LHCN-M2 (cell line): ENCODE measurements at places on chromosomes 11 and 22.

DNA sequence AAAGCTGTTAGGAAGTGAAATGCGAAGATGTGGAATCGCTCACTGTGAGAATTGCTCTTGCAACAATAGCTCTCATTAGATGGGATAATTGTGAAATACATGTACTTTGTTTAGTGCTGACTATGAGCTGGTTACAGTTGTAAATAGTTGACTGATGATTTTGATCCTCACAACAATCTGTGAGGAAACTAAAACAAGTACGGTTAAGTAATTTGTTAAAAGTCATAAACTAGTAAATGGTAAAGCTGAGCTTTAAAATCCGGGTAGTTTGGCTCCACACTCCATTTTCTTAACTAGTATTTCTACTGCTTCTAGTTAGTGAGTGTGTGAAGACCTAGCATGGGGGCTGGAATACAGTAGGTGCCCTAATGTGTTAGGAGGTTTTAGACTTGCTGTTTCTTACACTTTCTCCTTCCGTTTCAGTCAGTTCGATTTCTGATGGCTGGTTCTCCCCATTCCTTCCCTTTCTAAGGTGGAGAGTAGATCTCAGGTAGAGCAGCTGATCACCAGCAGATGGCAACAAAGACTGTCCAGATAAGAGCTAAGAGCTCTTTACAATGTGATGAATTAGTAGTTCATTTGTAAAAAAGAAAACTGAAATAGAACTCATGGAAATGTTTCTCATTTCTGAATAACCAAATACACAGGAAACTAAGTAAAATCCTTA is 16.3 kb upstream of the CYP2R1 start:
- DNase-seq, result peak; percentile 26

GRCh38 chr11:111792955-111793500 is 26.8 kb upstream of the PPP2R1B start:
- DNase-seq, result no peak

GRCh38 chr22:19845054-19845722 is 9.5 kb downstream of the GNB1L start:
- no peak for DNase-seq

GRCh38 chr11:129613071-129613470 is 202.6 kb upstream of the TMEM45B start:
- DNase-seq, result no peak

DNA sequence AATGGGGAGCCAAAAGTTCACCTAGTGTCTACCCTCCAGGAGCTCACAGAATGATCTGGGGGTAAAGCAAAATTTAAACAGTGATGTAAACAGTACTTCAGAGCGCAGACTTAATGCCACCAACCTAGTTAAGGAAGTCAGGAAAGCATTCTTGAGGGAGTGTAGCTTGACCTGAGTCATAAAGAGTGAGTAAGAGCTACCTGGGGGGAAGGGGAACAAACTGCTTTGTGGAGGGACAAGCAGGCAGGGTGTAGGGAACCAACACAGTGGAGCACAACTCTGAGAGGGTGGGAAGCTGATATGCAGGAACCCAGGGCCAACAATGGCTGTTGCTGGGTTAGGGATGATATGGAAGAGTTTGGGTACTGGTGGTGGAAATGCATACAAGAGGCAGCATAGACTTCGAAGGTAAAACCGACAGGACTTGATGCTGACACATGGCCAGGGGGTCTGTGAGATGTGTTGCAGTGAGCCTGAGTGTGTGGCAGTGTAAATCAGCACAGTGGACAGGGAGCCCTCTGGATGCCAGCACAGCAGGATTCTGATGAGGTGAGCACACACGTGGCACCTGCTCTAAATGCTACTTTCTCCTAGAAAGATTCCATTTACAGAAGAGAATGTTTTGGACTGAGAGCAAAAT is 58.3 kb upstream of the CYP2D6 start:
- peak; percentile 12 for DNase-seq

DNA sequence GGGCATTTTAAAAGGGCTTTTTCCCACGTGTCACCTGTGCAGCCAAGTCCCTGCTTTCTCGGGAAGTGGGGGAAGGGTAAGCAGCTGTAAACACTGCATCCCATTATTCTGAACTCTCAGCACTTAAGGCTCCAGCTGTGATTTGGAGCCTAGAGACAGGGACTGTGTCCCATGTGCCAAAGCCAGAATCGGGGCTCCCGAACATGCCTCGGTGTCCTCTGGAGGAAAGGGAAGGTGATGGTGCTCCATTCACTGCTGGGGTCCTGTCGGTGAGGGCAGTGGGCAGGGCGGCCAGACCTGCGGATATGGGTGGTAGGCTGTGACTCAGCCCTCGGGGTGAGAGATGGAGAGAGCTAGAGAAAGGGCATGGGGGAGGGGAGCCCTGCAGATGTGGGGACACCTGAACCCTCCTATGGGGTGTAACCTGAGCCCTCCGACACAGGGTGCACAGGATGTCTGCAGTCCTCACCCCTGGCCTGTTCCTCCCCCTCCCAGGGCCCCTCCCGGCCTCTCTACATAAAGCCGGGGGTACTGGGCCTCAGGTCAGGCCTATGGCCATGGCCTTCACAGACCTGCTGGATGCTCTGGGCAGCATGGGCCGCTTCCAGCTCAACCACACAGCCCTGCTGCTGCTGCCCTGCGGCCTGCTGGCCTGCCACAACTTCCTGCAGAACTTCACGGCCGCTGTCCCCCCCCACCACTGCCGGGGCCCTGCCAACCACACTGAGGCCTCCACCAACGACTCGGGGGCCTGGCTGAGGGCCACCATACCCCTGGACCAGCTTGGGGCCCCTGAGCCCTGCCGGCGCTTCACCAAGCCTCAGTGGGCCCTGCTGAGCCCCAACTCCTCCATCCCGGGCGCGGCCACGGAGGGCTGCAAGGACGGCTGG is 31.8 kb downstream of the CAPN1 start:
- DNase-seq, result no peak

DNA sequence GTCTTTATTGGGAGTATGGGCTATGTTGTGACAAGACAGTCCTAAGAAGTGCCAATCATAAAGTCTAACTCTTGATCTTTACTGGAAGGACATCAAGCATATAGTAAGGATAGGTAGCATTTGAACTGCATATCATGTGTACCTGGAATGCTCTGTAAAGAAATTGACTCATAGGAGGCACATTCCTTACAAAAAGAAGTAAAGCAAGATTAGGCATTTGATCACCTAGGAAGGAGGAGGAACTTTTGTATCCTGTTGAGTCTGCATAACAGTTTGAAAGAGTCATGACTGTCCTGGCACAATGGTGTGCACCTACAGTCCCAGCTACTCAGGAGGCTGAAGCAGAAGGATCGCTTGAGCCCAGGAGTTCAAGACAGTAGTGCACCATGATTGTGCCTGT is 42.2 kb upstream of the DNAJB7 start:
- DNase-seq, result no peak

- no peak for DNase-seq
These were observed 86.9 kb downstream of the ETS1 start for GRCh38 chr11:128500493-128500892.

GRCh38 chr11:26696330-26696729 is 25.5 kb downstream of the SLC5A12 start:
- no peak for DNase-seq

GRCh38 chr22:19680911-19681862 is 33.1 kb upstream of the SEPTIN5 start:
- no peak for DNase-seq

DNA sequence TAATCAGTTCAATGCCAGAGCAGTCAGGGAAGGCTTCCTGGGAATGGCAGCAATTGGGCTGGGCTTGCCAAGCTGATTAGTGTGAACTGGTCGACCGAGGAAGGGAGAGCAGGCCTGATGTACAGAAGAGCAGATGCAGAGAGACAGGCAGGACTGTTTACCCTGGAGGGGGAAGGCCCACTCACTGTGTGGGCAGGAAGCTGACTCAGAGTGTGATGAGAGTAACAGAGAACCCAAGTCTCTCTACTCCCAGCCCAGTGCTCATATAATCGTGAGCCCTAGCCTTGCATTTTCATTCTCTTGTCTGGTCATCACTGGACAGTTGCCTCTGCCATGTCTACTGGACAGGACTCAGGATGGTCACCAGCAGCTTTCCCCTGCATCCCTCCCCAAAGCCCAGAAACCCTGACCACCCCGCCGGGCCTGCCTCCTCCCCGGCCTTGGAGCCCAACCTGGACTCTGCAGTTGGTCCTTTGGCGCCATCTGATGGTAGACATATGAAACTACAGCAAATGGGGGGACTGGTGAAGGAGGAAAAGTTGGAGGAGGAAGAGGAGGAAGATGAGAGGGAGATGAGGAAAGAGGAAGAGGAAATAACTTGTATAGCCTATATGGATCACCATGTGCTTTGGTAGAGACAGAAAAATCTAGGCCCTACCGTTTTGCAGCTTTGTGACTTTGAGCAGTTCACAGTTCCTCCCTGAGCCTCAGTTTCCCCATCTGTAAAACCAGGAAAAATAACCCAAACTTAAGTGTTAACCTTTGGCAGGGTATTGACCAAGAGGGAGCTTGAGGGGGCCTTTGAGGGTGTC is 43.4 kb upstream of the PRDM11 start:
- peak; percentile 79 for DNase-seq

DNA sequence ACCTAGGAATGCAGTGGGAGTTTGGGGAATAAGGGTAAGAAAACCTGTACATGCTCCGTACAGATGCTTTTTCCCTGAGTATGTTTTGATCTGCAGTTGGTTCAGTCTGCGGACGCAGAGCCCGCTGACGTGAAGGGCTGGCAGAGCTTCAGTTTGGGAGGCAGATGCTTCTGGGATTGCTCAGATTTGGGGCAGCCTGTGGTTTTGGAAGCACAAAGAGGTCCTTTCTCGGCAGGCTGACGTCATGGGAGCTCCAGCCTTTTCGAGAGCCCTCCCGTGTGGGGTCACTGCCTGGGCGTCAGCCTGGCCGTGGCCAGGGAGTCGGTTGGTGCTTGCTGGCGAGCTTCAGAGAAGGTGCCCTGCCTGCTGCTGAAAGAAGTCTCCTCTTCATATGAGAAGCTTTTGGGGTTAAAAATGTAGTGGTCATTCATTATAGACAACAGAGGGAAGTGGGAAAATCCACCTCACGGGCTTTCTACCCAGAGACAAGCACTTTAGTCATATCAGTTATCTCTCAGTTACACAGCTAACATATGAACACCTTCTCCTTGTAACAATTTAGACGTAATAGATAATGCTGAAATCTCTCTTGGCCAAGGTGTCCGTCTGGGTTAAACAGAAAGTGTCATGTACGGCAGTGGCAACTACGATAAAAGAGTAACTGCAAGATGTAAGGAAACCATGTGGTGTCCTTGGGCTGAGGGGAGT is 26.8 kb downstream of the TPCN2 start:
- peak; percentile 98 for DNase-seq

GRCh38 chr11:118227865-118228785 is 3.3 kb upstream of the JAML start:
- DNase-seq, result no peak

DNA sequence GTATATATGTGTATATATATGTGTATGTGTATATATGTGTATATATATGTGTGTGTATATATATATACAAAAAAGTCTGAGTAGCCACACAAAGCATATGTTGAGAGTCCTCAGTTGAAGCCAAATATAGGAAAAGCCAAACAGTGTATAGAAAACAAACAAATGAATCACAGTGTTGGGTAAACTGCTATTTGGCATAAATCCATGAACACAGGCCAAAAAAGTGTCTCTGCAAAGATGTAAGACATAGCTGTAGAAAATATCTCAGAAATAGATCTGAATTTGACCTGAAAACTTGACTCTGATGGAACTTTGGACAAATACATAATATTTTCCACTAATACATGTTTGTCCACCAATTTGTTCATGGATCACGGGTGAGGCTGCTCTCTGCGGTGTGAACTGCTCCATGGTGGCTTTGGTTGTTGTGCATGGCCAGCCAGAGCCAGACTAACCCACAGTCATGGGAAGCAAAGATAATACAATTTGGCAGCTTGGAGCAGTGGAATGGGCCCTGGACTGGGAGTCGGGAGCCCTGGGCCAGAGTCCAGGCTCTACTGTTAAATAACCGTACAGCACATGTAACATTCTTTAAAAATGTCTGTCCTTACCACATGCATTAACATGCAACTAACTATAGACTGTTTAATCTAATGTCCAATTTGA is 76.9 kb upstream of the EED start:
- DNase-seq, result no peak

GRCh38 chr22:33461698-33462434 is 403.7 kb upstream of the SYN3 start:
- DNase-seq, result peak; percentile 8

GRCh38 chr11:123203471-123203870 is 8.4 kb upstream of the CLMP start:
- DNase-seq, result no peak

GRCh38 chr11:130706572-130706971 is 209.7 kb downstream of the SNX19 start:
- peak; percentile 91 for DNase-seq

DNA sequence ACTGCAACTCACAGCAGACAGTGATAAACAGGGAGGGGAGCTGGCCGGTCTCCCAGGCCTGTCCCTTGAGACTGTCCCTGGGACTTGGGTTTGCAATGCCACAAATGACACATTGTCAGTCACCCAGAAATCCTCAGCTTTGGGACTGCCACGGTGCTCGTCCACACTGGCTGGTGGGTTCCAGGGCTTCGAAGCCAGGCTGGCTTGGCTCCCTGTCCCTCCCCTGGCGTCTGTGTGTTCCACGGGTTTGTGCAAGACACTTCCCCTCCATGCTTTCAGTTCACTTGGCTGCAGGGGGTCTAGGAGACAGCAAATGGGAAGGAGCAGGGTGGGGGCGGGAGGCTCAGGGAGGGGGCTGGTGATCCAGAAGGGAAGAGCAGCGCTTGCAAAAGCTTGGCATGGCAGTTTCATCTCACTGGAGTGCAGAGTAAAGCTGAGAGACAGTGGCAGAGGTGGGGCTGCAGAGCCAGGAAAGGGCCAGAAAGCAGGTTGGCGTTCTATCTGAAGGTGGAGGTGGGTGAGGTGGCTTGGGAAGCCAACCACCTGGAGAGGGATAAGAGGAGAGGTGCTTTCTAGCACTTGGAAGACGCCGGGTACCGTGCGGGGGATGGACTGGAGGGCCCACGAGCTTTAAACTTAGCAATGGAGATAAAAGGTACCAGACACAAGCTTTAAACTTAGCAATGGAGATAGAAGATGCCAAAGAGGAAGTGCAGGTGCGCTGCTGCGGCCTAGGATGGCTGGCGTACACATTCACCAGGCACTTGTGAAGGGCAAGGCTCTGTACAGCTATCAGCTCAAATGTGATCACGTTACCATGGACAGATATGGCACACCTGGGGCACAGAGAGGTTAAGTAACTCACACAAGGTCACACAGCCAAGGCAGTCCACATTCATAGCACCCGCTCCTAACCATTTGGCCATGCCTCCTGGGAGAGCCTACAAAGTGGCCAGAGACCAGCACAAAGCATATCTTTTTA is 86.4 kb upstream of the SHISAL1 start:
- DNase-seq, result no peak
